ENCODE measurements at places on chromosomes 12 and 14.

- no peak for DNase-seq
These were observed 4.9 kb downstream of the PTGER2 start for GRCh38 chr14:52318826-52319645.

- DNase-seq, result no peak
These were observed 36.8 kb upstream of the TMPO start for GRCh38 chr12:98478606-98479005.

DNA sequence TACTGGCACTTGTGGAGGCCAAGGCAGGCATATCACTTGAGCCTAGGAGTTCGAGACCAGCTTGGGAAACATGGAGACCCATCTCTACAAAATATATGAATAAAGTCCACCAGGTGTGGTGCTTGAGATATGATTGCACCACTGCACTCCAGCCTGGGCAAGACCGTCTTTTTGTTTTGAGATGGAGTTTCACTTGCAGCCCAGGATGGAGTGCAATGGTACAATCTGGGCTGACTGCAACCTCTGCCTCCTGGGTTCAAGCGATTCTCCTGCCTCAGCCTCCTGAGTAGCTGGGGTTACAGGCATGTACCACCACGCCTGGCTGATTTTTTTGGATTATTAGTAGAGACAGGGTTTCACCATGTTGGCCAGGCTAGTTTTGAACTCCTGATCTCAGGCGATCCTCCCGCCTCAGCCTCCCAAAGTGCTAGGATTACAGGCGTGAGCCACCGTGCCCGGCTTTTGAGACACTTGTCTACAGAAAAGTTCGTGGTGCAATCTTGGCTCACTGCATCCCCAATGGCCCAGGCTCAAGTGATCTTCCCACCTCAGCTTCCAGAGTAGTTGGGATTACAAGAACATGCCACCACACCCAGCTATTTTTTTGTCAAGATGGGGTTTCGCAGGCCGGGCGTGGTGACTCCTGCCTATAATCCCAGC lies 16.3 kb upstream of the ATP5F1B start:
- DNase-seq, result no peak

DNA sequence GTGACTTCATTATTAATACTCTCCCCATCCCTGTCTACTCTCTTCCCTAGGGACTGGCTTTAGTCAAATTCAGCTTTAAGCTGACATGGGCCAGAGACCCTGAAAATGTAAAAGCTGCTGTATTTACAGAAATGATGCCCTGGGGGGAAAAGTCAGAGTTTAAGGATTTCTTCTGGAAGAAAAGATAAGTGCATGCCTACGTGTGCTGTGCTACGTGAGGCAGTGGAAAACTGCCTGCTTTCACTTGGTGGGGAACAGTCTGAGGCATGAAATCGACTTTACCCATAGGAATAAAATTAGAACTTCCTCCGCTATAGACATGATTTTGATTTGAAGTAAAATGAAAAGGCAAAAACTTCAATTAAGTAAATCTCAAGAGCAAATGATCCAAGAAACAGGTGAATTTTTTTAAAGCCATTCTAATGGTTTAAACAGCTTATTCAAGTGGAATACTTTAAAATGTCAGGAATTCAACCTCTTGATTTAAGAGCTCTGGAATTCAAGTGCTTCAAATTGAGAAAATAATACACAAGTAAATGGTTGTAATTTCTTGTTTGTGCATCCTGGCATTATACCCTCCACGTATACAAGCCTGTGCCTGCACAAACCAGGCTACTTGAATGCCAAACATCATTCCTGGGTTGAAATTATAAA lies 168.5 kb downstream of the FOXN3 start:
- no peak for DNase-seq

DNA sequence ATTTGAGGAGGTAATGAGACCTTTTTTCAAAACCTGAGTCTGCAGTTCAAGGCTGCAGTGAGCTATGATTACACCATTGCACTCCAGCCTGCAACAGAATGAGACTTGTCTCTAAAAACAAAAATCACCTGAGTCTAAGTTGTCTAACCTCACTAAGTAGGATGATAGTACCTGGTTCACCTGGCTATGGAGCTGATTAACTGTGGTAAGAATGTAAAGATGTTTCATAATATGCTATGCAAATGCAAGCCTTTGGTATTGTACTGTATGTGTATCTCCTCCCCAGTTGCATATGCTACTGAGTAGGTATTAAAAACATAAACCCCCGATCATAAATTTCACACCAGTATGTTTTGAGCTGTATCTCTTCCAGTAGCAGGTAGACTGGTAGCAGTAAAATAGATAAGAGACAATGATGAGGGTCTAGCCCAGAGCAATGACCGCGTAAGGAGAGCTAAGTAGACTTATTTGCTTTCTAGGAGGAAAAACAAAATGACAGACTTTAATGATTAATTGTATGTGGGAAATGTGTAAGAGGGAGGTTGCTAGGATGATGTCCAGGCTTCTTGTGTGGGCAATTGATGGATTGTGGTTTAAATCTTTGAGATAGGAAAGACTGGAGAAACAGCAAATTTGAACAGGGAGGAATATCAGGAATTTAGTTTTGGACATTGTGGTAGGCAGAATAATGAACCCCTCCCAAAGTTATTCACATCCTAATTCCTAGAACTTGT lies 41.6 kb upstream of the EGLN3 start:
- no peak for DNase-seq

DNA sequence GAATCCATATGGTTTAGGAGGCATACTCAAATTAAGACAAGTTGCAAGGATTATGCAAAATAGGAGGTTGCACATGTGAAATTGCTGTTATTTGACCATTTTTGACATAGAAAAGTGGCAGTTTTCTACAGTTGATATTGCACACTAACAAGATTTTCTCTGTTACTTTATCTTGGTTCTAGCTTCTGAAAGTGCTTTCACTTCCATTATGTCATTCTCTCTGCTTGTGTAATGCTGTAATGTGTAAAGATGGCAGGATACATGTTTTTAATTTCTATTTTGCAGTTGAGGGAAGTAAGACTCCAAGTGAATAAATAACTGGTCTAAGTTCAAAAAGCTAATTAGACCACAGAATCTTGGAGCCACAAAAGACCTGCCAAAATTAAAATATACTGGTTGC lies 60.6 kb downstream of the MYRFL start:
- no peak for DNase-seq

DNA sequence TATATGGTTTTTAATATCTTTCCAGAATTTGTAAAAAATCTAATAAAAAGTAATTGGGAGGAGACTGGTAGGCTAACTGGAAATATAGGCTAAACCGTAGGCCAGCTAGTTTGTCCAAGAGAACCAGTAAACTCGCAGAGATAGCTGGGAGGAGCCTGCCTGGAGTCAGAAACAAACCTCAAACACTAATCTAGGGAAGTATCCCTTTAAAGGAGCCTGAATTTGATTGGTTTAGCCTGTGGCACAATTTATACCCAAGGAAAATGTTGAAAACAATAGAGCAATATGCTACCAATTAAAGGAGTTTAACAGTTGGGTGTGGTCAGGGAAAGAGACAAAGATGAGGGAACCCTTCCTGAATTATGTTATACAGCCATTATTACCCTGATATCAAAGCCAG lies 109.6 kb downstream of the EML5 start:
- DNase-seq, result no peak

DNA sequence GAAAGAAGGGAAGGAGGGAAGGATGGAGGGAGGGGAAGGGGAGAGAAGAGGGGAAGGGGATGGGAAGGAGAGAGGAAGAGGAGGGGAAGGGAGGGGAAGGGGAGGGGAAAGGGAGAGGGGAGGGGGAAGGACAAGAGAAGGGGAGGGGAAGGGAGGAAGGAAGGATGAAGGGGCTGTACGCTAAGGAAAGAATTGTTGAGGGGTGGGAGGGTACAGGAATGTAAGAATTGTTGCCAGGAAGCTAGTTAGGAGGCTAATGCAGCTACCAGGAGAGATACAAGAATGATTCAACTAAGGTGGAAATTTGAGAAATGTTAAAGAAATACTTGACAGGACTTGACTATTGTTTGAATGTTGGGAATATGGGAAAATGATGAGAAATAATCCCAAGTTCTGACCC lies 261.2 kb downstream of the DPF3 start:
- no peak for DNase-seq

GRCh38 chr14:64947710-64948611 lies 5.4 kb upstream of the GPX2 start:
- no peak for DNase-seq

DNA sequence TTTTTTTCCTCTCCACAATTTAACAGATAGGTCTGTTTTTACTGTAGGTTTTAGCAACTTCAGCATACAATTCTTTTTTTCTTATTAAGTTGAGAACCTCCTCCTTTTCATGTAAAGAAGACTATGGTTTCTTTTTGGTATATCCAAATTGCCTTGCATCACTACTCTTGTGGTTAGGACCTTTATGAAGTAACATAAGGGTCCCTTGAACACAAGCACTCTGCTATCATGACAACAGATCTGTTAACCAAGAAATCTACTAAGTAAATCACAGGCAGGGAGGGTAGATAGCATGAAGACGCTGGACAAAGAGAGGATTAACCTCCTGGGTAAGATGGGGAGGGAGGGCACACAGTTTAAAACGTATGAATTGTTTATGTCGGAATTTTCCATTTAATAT lies 380.6 kb downstream of the CCDC91 start:
- no peak for DNase-seq

DNA sequence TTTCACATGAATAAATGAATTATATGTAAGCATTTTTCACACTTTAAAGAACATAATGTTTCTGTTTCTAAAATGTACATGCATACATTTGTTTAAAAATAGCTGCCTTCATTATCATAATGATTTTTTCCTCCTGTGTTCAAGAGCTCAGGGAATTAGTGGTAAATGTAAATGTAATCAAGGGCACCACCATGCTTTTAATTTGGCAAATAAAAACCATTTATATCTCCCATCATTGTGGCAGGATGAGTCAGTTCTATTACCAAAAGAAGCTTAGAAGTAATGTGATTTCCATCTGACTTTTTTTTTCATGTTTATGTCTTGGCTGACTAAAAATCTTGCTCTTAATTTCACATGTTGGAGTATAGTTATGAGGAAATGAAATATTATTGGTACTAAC lies 176.1 kb downstream of the GXYLT1 start:
- DNase-seq, result no peak

DNA sequence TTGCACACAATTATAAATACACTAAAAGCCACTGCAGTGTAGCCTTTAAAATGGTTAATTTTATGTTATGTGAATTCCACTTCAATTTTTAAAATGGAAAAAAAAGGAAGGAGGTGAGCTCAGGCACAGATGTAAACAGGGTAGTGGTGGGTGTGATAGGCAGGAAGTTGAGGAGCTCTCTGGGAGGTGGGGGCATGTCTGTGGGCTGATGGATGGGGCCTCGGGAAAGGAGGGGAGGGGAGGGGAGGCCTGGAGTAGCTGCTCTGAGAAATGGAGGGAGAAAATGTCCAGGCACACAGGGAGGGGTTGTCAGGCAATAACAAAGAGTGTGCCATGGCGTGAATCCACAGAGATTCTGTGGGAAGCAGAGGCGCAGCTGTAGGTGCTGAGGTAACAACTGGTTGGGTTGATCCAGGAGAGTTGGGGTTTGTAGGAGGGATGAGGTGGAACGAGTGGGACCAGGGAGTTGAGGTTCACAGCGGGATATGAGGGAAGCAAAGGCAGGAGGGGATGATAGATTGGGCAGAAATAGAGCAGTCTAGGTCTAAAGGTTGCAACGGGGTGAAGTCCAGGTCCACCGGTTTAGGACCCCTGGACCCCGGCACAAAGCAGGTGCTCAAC lies 57.2 kb downstream of the LTBP2 start:
- no peak for DNase-seq

DNA sequence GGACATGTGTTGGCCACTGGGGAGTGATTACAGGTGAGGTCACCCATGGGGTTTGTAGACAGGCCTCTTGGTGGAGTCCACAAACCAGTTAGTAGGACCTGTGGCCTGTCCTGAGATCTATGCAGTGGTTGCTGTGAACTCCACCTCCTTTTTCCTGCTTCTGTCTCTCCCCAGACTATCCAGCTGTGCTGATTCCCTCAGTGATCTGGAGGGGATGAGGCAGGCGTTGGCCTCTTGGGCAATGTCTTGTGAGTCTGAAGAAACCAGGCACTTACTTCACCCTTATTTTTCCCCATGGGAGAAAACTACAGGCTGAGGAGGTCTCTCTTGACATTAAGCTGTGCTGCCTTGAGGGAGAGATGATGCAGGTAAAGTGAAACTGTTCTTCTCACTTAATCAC lies 257.2 kb upstream of the PRICKLE1 start:
- no peak for DNase-seq

- DNase-seq, result no peak
These were observed 68.4 kb upstream of the ASPG start for GRCh38 chr14:104016873-104017650.

- DNase-seq, result no peak
These were observed 20.6 kb downstream of the CNIH1 start for GRCh38 chr14:54420478-54421142.

DNA sequence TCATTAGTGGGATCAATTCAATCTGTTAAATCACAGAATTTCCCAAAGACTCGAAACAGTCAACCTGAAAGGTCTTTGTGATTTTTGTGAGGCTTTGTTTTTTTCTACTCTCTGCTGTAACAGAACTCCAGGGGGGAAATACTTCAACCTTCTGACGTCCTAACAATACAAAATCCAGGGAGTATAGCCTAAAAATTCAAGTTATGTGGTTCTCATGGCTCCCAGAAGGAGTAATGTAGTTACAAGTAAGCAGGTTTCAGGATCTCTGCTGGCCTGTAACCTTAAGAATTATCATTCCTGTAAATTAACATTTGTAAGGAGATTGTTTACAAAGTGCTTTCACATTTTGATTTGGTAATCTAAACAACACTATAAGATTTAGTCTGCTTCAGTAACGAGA lies 39.9 kb downstream of the VEZT start:
- DNase-seq, result no peak

- peak; percentile 15 for DNase-seq
These were observed 292.7 kb downstream of the LRFN5 start for GRCh38 chr14:41899416-41899815.

DNA sequence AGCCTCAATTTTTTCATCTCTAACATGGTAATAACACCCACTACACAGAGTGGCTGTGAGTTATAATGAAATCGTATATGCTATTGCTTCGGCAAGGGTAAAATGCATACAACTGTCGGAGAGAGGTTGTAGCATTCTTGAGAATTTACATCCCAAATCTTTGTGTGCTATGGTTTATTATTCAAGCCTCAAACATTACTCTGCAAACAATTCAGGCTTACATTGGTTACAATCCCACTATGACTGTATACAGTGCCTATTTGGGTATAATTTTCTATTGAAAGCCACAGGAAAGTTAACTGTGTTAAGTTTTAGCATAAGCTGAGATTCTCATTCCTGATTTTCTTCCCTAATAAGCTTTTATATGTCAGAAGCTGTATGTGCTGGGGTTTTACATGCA lies 20.6 kb downstream of the SLC35F4 start:
- no peak for DNase-seq

- no peak for DNase-seq
These were observed 30.9 kb downstream of the FERMT2 start for GRCh38 chr14:52919971-52920370.

GRCh38 chr12:103503546-103504480 lies 8.0 kb upstream of the C12orf42 start:
- DNase-seq, result no peak
